ENCODE measurements at places on chromosomes 4 and X. TPM values are rescaled to one million over a fixed set of nuclear protein-coding genes. Genes with fewer than 3 reads are reported as not detected.

Gene SHROOM2
- 10.2 TPM for total RNA-seq

Gene IL2RG
- total RNA-seq: 43.8 TPM

Gene RBM41
- total RNA-seq: 17.3 TPM

DNA sequence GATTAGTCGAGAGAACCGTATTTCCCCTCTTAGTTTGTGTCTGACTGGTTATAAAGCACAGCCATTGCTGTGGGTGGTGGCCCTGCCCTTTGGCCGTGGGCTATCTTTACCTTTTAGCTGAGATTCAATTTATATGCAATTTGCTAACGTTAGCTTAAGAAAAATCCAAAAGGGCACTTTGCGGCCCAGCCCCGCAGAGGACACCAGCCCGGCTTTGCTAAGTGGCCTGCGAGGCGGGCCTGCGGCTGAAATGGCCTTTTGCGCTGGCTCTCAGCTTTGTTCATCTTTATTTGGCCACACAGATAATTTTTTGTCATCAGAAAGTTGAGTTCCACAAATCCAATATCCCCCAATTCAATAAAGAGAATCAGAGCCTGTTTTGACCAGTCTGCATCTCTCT is 48.3 kb downstream of the CPZ start:
- H3K27me3 ChIP-seq: no peaks in the 10 kb centered on the region
- no peak overlapping the region for H3K4me3 ChIP-seq
- no peaks in the 10 kb centered on the region for H3K36me3 ChIP-seq
- no peaks in the 10 kb centered on the region for H3K4me1 ChIP-seq
- no peak overlapping the region for H3K27ac ChIP-seq

DNA sequence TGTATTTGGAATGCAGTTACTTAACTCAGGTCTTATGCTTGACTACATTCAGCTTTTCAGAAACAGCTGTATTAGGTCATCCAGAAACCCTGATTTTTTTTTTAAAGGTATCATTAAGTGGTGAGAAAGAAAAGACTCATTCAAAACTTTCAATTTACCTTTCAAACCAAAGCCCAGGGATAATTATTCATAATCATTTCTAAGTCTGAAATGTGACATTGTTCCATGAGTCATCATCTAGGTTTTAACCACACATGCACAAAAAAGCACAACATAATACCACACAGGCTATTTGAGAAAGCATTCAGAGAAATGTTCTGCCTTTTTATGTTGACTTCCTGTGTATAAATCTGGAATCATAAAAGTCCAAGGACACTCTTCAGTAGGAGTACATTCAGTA is 288.2 kb downstream of the IL1RAPL2 start:
- H3K27ac ChIP-seq: no peak overlapping the region
- DNase-seq: no peak
- H3K4me3 ChIP-seq: no peak overlapping the region
- H3K4me1 ChIP-seq: no peaks in the 10 kb centered on the region
- no peaks in the 10 kb centered on the region for H3K36me3 ChIP-seq

DNA sequence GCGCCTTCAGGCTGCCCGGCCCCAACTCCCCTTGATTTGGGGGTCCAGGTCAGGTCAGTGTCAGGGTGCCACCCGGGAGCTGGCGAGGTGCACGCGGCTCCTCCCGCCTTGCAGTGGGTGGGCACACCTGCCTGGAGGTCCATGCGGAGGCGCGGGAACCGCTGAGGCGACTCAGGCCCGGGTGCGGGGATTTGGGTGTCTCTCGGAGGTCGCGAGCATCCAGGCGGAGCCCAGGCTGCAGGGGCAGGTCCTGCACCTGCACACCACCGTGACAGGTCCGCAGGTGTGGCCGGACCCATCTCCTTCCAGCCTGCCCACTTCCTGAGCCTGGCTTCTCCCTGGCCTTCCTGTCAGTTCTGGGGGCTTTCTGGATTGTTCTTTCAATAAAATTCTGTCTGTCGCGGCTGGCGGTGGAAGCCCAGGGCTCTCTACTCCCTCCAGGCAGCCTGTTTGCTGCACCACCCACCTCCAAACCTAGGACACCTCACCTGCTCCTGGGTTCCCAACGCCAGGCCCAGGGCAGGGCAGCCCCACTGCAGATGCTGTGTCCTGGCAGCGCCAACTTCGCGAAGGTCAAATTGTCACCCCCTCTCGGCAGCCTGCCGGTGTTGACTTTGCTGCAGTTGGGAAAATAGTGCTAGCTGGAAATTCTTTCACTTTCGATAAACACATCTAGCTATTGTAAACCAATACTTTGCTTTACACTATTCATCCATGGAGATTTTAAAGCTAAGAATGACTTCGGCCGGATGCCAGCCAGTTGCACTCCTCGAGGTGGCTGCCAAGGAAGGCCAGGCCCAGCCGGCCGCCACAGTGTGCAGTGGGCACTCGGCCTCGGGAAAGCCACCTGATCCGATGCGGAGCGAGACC is 35.9 kb downstream of the FGFRL1 start:
- H3K36me3 ChIP-seq: no peaks in the 10 kb centered on the region
- DNase-seq: no peak
- no peak overlapping the region for H3K4me3 ChIP-seq
- no peaks in the 10 kb centered on the region for H3K27me3 ChIP-seq
- H3K27ac ChIP-seq: peak overlapping the region; percentile 5

All from upper lobe of left lung (tissue), 6 donors.